ENCODE measurements at places on chromosomes 6 and 20.

DNA sequence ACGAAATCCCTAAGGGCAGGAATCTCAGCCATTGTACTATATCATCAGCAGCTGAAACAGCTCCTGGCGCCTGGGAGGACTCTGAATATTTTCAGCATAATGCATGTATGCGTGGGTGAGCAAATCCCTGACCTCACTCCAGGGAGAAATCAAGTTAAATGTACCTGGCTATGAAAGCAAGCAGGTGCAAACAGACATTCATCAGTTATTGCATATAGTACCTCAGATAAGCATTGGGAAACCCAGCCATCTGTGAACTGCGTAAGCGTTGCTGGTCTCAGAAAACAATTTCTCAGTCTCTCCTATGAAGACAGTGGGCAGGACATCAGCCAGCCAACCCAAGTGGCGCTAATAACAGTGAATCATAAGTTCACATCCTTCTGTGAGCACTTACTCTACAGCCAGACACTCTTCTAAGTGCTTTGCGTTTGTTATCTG lies 622.6 kb downstream of the EPM2A start:
- DNase-seq: no peak

DNA sequence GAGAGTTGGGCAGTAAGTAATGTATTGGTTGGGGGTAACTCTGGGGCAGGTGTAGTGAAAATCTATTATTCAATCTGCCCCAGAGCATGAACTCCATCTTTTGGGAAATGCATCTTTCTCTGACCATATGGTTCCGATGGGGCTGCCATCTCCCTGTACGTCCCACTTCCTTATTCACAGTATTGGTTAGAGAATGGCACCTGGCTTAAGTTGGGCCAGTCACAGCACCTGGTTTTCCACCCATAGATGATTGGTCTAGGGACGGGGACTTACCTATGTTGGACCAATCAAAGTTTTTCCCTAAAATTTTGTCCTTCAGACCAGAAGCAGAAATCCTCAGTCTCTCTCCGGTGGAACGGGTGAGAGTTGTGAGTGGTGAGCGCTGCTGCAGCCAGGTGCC lies 2.2 kb upstream of the RALY start:
- no peak for DNase-seq

DNA sequence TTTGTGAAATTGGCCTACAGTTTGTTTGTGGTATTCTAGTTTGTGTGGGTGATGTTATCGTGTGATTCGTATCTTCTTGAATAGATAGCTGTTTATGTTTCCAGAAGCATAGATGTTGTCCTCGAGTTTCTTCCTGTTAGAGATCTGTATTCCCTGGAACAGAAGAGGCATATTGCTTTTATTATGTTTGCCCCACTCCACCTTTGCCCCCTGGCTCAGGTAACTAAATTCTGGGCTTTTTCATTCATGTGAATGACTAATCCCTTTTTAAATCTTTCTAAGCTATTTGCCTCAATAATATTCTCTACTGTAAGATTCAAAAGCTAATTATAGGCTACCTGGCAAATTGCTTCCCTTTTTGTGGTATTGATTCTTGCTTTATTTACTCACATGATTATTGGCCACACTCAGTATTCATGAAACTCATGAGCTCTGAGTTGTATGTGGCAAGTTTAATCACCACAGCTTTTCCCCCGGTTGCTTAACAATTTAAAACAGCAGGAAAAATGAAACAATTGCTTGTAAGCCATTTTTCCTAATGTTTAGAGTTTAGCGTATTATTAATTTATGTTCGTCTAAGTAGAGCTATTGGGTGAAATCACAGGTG lies 12.6 kb downstream of the RNF217 start:
- DNase-seq: no peak

DNA sequence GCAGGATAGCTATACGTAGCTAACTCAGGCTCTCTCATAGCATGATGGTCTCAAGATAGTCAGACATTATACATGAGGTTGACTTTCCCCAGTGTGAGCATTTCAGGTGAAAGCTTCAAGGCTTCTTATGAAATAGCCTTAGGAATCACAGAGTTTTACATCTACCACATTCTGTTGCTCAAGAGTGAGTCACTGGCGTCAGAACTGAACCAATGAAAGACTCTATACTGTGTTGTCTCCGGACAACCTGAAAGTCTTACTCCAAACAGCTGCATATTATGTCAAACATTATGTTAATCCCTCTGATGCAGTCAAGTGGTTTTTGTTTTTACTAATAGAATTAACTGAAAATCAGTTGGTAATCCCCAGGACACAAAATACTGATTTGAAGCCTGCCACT lies 79.8 kb upstream of the TRDN start:
- DNase-seq: no peak

DNA sequence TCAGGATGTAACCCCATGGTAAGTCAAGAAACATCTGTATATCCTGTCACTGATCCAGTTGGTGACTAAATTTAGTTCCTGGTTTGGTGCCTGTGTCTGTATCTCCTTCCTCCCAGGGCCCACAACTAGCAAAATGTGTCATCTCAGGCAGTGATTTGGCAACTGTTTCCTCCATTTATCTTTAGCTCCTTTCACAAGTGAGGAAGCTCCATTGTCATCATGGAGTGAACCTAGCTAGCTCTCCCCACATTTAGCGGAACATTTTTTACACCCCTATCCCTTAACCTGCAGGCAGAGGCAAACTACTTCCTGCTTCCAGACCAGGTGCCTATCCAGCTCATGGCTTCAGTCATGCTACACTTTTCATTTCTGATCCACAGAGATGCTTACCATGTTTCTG lies 99.5 kb downstream of the IPCEF1 start:
- DNase-seq: no peak

- DNase-seq: no peak
Measured at GRCh38 chr6:6270948-6271535, 49.4 kb downstream of the F13A1 start.

GRCh38 chr6:39441301-39441700 lies 118.8 kb upstream of the KCNK16 start:
- no peak for DNase-seq

DNA sequence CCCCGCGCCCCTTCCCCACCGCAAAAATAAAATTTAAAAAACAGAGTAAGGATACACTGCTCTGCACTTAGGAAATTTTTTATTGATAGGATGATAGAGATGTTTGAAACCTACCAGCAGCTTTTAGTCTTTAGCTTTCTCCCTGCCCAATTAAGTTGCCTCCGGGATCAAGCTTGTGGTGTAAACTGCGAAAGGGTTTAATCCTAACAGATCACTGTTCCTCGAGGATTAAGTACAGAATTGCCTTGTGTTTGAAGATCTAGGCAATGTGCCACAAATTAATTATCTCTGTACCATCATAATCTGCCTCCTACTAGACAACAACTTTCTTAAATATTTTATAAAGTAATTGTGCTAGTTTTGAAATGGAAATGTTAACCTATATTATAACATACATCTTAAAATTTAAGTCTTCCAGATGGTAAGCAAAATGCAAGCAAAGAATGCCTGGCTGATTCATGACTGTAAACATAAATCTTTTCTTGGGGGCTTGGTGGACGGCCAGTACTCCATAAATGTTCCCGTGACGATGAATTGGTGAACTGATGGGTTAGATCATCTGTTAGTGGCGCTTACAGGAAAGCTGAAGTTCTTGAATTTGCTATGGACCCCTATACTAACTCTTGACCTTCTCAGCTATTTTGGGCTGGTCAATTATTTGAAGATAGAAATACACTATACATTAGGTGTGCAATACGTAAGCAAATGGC lies 58.0 kb upstream of the ARHGAP18 start:
- DNase-seq: no peak

GRCh38 chr20:12924126-12924525 lies 84.6 kb upstream of the SPTLC3 start:
- DNase-seq: no peak

GRCh38 chr20:23666189-23666588 lies 22.6 kb downstream of the CST4 start:
- no peak for DNase-seq

DNA sequence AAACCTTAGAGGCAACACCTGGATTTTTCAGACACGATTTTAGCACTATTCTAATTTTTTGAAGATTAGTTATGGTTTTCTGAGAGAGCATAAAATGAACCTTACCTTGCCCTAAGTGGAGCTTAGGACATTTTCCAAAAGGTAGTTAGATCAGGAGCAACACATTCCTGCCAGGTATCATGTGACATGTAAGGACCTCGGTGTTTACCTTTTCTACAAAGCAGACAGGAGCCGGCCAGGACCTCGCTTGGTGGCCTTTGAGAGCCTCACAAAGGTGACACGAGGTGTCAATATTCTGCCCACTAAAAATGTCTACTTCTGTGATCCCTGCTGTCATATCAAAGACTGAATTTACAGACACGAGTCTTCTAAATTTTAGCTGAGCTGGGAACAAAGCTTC lies 174.9 kb downstream of the SMOC2 start:
- DNase-seq: no peak

GRCh38 chr6:1263039-1263849 lies 48.7 kb upstream of the FOXQ1 start:
- DNase-seq: no peak

- no peak for DNase-seq
Measured at GRCh38 chr20:46306743-46307138, 1.6 kb downstream of the CDH22 start.

DNA sequence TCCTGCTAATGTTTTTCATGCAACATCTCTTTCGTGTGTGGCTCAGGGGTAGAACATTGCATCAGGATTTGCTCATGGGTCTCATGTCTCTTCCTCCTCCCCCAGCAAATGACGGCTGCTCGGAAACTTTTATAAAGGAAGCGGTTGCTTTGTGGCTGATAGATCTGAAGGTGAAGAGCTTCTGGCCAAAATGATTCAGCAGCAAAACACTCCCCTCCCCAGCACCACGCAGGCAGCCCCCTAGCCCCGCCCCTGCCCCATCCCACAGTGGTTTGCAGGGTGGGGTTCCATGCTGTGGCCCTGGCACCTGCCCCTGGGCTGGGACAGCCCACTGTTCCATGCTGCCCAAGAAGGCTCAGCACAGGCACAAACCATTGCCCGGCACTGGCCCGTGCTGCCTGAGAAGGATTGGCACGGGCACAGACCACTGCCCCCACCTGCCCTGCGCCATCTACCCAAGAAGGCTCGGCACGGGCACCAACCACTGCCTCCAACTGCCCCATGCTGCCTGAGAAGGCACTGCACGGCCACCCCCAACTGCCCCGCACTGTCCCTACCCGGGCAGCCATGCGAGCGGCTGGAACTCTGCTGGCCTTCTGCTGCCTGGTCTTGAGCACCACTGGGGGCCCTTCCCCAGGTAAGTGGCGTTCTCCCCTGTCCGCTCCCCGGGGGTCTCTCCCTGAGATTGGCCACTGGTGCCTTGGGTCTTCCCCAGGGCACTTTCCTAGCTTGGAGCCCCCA lies at the start of gene CST7:
Gene CST7 (plus strand): TSS at position 331 of the 741 bp plus-strand sequence. CDS start 237 bp downstream, at position 568.
- no peak for DNase-seq

DNA sequence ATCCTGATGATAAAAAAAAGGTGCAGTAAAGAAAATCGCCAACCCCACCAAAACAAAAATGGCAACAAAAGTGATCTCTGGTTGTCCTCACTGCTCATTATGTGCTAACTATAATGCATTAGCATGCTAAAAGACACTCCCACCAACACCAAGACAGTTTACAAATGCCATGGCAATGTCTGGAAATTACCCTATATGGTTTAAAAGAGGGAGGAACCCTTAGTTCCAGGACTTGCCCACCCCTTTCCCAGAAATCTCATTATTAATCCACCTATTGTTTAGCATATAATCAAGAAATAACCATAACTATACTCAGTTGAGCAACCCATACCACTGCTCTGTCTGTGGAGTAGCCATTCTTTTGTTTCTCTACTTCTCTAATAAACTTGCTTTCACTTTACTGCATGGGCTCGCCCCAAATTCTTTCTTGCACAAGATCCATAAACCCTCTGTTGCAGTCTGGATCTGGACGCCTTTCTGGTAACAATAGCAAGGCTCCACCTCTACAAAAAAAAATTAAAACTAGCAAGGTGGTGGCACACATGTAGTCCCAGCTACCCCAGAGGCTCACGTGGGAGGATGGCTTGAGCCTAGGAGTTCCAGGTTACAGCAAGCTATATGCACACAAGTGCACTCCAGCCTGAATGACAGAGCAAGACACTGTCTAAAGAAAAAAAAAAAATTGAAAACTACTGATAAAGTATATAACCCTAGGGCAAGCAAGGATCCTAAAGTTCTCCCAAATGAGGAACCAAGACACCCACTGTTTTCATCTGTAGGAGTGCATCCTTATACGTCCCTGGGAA lies 278.8 kb upstream of the JARID2 start:
- no peak for DNase-seq

DNA sequence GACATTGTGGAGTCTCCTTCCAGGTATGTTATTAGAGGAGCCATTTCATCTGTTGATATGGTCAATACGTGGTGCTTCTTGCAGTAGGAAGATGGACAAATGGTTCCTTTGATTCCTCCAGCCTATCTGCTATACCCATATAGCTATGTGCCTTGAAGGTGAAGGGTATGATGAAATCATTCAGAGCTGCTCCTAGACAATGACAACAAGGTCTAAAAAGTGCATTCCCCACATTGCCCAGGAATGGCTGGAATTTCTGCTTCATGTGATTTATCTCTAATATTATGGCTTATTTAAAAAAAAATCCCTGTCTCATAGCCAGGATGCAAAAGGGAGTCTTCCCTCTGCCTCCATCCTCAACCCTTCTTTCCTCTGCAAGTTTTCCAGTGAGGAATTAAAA lies 14.1 kb downstream of the DAAM2 start:
- no peak for DNase-seq

DNA sequence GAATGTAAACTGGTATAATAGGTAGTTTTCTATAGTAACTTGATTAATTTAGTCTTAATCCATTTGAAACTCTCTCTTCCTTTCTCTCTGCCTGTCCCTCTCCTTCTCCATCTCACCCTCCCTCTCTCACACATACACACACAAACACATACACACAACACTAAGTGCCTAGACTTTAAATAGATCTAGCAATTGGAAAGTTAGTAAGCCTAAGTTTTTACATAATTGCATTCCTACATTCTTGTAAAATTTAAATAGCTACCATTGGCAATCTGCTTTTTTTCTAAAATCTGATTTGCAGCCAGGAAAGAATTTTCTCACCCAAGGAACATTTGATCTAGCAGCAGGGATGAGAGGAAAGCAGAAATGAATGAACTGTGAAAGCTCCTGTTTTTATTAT lies 15.7 kb downstream of the GFRA4 start:
- DNase-seq: no peak

GRCh38 chr20:53902968-53903651 lies 167.3 kb downstream of the BCAS1 start:
- DNase-seq: no peak

DNA sequence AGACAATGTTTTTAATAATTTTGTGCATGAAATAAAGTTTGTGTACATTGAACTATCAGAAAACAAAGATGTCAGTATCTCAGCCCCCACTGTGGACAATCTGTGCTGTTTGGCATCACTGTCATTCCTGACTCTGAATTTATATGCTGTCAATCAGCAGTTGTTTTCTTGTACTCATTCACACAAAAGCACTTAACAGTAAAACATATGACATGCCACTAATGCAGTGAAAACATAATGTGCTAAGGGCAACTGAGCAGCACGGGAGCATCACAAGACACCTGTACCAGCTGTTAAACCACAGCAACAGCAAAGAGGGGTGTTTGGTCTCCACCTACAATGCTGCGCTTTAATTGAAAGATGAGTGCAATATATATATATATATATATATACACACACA lies 647.8 kb upstream of the SLC35B3 start:
- no peak for DNase-seq

GRCh38 chr6:108484016-108484415 lies 76.7 kb upstream of the FOXO3 start:
- no peak for DNase-seq

GRCh38 chr6:150238336-150238741 lies 95.5 kb downstream of the PPP1R14C start:
- DNase-seq: no peak

Data from NCI-H2107 (cell line).